ENCODE measurements at places on chromosomes 1 and 21. TPM values are rescaled to one million over a fixed set of nuclear protein-coding genes. Genes with fewer than 3 reads are reported as not detected.

LPAR3 gene
- 0.23 TPM for polyA plus RNA-seq

MYBPH gene
- polyA plus RNA-seq: 554 TPM

LENEP gene
- not detected for polyA plus RNA-seq

RGSL1 gene
- not detected for polyA plus RNA-seq

GUCA2B gene
- polyA plus RNA-seq: not detected

GUCA2A gene
- polyA plus RNA-seq: not detected

SMIM11 gene
- polyA plus RNA-seq: 8.1 TPM

TPTE gene
- polyA plus RNA-seq: not detected

RPTN gene
- not detected for polyA plus RNA-seq

FCRL2 gene
- not detected for polyA plus RNA-seq

MCOLN2 gene
- 0.20 TPM for polyA plus RNA-seq

MROH9 gene
- not detected for polyA plus RNA-seq

REN gene
- polyA plus RNA-seq: not detected

TRIM45 gene
- 24.2 TPM for polyA plus RNA-seq

FCGR1A gene
- 3.0 TPM for polyA plus RNA-seq

BSDC1 gene
- polyA plus RNA-seq: 43.8 TPM

PIGC gene
- 23.8 TPM for polyA plus RNA-seq

PCP4L1 gene
- 0.41 TPM for polyA plus RNA-seq

RAB3B gene
- polyA plus RNA-seq: 0.30 TPM

OR2T35 gene
- not detected for polyA plus RNA-seq

C1QTNF12 gene
- 4.3 TPM for polyA plus RNA-seq

ATXN7L2 gene
- polyA plus RNA-seq: 27.3 TPM

CCSAP gene
- polyA plus RNA-seq: 5.3 TPM

Data from muscle of leg (tissue), 16 donors.